ENCODE measurements at places on chromosomes 6 and 20. TPM values are rescaled to one million over a fixed set of nuclear protein-coding genes. Genes with fewer than 3 reads are reported as not detected.
A peak's percentile ranks its signal among the peaks of the same experiment; 100 is the strongest.

GRCh38 chr6:125834348-125834747 is 43.6 kb downstream of the NCOA7 start:
- H3K4me1 ChIP-seq = peaks cover 35% of the 10 kb centered on the region
- H3K4me3 ChIP-seq = no peak overlapping the region
- peak overlapping the region; percentile 85 for H3K27ac ChIP-seq
- no peak for DNase-seq
- no peaks in the 10 kb centered on the region for H3K27me3 ChIP-seq
- H3K36me3 ChIP-seq = no peaks in the 10 kb centered on the region

GRCh38 chr6:116354236-116354635 is 16.5 kb upstream of the DSE start:
- H3K4me3 ChIP-seq = no peak overlapping the region
- H3K27ac ChIP-seq = no peak overlapping the region
- peaks cover 30% of the 10 kb centered on the region for H3K4me1 ChIP-seq
- no peaks in the 10 kb centered on the region for H3K36me3 ChIP-seq
- H3K27me3 ChIP-seq = no peaks in the 10 kb centered on the region

DNA sequence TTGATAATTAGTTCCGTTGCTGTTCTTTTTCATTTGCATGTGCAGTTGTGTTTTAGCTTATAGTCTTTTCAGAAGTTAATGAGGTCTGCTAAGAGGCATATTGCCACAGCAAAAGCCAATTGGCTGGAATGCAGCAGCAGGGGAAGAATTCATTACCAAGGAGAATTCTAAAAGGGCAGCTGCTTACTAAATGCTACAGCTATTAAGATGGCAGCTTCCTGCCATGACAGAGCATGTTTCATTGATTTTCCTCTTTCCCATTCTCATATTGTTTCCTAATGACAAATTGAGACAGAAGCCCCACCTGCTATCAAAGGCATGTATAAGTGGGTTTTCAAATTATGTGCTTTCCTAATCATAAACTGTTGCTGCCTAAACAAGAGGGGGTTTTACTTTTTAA is 66.6 kb downstream of the CLVS2 start:
- no peak for DNase-seq
- no peak overlapping the region for H3K27ac ChIP-seq
- H3K27me3 ChIP-seq = no peaks in the 10 kb centered on the region
- no peaks in the 10 kb centered on the region for H3K36me3 ChIP-seq
- no peak overlapping the region for H3K4me3 ChIP-seq
- H3K4me1 ChIP-seq = no peaks in the 10 kb centered on the region

DNA sequence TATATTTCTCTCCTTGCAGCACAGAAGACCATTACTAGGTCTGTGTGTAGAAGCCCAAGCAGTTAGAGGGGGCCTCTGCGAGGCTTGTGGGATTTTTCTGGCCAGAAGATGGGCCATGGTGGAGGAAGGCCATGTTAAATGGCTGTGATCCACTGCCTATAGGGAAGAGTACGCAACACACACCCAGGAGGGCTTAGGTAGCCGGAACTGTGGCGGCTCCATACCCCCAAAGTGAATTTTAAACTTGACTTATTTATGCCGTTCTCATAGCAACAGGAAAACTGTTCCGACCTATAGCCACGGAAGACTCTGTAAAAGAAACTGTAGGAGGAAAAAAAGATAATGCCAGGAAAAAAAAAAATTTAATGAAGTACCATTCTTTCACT is 69.5 kb downstream of the SLX4IP start:
- no peak overlapping the region for H3K4me3 ChIP-seq
- no peak for DNase-seq
- peak overlapping the region; percentile 66 for H3K27ac ChIP-seq

ERVFRD-1 gene
- 0.23 TPM for total RNA-seq

DNA sequence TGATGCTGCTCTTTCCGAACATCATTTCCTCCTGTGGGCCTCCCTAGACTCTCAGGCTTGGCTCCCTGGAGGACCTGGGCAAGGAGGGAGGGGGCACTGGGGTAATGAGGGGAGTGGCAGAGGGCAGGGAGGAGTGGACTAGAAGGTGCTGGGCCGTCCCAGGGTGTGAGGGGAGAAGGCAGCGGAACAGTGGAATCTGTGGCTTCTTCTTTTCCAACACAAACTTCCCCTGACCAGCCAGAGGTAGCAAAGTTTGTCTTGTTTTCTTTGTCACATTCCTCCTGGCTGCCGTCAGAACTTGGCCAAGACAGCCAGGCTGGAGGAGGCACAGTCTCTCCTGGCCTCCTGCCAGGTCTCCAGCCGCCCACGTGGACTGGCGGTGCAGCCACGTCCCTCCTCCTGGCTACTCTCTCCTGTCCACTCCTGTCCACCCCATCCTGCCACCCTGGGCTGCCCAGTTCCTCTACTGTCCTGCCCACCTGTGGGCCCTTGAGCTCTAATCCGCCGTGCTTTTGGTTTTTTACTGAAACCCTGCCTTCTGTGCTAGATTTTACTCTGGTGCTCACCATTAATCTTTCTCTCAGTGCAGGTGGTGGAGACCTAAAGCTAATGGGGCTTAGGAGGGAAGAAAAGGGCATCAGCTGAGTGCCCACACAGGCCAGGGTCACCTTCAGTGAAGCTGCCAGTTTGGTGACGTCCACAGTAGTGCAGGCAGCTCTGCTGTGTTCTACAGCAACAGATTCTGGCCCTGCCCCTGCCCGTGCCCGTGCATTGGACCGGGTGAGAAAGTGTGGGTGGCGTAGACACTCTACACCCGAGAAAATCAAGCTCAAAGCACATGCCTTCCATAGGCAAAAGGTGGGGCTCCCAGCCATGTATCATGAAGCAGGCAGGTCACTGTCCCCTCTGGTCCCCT is 2.8 kb upstream of the CDSN start:
- DNase-seq = peak; percentile 82
- H3K27ac ChIP-seq = peak overlapping the region; percentile 96
- H3K36me3 ChIP-seq = no peaks in the 10 kb centered on the region
- H3K4me3 ChIP-seq = no peak overlapping the region
- peaks cover 9% of the 10 kb centered on the region for H3K27me3 ChIP-seq

AIG1 gene
- total RNA-seq = 31.0 TPM

GRCh38 chr6:64998204-64998603 is 708.8 kb downstream of the EYS start:
- H3K27me3 ChIP-seq = no peaks in the 10 kb centered on the region
- H3K36me3 ChIP-seq = no peaks in the 10 kb centered on the region
- H3K4me3 ChIP-seq = no peak overlapping the region
- no peak overlapping the region for H3K27ac ChIP-seq
- no peak for DNase-seq

DNA sequence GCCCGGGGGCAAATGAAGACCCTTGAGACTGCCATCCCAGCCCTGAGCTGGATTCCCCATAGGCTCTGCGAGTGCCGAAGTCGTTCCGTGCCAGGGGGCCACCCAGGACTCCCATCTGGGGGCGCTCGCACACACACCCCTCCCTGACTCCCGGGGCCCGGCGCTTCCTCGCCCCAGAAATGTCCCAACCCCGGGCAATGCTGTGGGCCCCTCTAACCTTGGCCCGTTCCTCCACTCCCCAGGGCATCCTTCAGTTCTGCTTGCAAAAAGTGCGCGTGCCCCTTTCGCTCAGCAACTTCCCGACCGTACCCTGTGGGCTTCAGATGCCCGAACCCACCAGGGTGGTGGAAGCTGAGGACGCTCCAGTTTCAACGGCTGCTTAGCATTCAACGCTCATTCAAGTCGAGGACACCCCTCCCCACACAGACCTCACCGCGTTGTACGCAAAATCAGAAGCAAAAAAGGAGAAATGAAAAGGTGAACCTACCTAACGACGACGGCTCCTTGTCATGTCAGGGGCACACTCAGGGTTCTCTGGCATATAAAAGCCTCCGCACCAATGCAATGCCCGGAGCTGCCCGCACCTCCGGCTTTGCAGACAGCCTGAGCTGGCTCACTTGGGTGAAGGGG is 25.3 kb downstream of the RIPOR2 start:
- H3K36me3 ChIP-seq = no peaks in the 10 kb centered on the region
- H3K27me3 ChIP-seq = peaks cover 51% of the 10 kb centered on the region
- H3K4me3 ChIP-seq = peak overlapping the region; percentile 72
- no peak overlapping the region for H3K27ac ChIP-seq

PLN gene
- 0.20 TPM for total RNA-seq

DNA sequence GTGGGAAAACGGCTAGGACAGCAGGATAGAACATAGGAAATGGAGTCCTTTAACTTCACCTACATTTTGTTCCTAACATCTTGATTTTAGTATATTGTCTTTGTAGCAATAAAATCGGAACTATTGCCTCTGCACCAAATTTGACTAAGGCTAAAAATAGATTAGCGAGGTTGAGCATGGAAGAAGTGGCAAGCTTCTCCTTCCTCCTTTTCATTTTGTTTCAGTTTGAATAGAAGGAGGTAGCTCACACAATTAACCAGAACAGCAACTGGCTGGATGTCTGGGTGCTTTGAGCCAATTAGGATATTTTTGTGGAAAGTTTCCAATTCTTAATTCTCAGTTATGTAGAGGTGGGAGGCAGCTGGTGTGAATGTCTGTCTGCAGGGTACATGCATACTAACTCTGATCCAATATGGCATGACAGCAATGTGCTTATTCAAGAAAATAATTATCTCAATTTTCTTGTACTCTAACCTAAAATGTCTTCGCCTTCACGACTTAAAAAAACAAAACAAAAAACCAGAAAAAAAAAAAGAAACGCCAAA is 3.1 kb upstream of the HECA start:
- H3K27ac ChIP-seq = no peak overlapping the region
- no peaks in the 10 kb centered on the region for H3K27me3 ChIP-seq
- H3K4me1 ChIP-seq = peaks cover 11% of the 10 kb centered on the region
- no peaks in the 10 kb centered on the region for H3K36me3 ChIP-seq
- no peak for DNase-seq

DTD1 gene
- total RNA-seq = 22.2 TPM

DNA sequence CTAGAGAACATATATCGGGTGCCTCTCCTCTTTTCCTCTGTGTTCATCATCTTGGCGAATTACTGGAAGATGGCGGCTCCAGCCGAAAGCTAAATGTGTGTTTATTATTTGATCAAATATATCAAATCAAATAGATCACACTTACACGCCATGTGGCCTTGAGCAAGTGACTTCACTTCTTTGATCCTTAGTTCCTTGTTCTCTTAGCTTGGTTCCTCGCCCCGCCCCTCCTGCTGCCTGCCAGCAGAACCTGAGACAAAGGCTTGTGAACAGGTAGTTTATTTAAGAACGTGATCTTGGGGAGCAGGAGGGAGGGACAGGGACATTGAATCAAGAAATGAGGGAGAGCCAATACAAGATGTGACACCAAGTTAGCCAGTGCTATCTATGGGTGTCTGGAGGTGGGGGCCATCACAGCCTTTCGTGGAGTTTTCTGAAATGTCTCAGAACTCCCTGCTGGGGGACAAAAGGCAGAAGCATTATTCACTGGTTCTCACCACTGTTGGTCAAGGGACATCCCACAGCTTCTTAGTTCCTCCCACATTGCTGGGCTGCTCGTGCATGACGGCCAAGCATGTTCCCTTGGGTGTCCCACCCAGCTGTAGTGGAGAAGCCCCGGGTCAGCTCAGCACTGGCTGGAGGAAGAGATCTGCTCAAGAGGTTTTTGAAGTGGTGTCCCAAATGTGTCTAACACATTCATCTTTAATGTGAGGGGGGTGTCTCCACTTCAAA is 44.9 kb upstream of the RNF24 start:
- no peak for DNase-seq
- H3K4me1 ChIP-seq = peaks cover 41% of the 10 kb centered on the region
- peak overlapping the region; percentile 14 for H3K27ac ChIP-seq
- H3K27me3 ChIP-seq = no peaks in the 10 kb centered on the region
- H3K36me3 ChIP-seq = no peaks in the 10 kb centered on the region

ZBTB46 gene
- 11.3 TPM for total RNA-seq

GRCh38 chr6:32763421-32763820 is at the start of gene HLA-DQB2:
Gene HLA-DQB2 (minus strand): TSS chr6:32763532. CDS start chr6:32763470, 62 bp downstream.
- no peak within 1 kb of the TSS for H3K4me3 ChIP-seq
- H3K27me3 ChIP-seq = peaks cover 72% of the 10 kb centered on the region
- DNase-seq = no peak

DNA sequence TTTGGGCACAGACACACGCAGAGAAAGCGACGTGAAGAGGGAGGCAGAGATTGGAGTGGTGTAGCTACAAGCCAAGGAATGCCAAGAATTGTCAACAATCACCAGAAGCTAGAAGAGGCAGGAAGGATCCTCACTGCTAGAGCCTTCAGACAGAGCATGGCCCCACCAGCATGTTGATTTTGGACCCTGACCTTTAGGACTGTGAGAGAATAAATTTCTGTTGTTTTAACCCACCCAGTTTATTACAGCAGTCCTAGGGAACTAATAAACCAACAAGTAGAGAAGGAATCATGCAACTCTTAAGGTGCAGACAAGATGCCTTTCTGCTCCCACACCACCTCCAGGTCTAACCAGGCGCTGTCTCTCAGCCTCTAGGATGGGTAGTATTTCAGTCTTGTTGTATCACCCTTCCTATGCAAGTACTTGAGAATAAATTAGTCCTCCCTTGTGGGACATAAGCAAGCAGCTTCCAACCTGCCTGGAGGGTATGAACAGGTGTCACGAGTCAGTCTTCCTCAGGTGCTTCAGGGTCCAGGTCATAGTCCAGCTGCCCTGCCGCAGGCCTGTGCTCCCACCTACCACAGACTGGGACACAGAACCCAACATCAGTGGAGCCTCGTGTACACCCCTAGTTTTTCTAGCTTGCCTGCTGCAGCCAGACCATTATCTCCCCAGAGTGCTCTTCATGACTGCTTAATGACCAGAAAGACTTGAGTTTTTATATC is 46.4 kb upstream of the CCN2 start:
- no peaks in the 10 kb centered on the region for H3K4me1 ChIP-seq
- H3K36me3 ChIP-seq = no peaks in the 10 kb centered on the region
- H3K27ac ChIP-seq = no peak overlapping the region
- no peak overlapping the region for H3K4me3 ChIP-seq
- H3K27me3 ChIP-seq = no peaks in the 10 kb centered on the region

RHAG gene
- not detected for total RNA-seq
